Mammary epithelial cell (primary cell): ENCODE measurements at places on chromosomes 11 and 22.

DNA sequence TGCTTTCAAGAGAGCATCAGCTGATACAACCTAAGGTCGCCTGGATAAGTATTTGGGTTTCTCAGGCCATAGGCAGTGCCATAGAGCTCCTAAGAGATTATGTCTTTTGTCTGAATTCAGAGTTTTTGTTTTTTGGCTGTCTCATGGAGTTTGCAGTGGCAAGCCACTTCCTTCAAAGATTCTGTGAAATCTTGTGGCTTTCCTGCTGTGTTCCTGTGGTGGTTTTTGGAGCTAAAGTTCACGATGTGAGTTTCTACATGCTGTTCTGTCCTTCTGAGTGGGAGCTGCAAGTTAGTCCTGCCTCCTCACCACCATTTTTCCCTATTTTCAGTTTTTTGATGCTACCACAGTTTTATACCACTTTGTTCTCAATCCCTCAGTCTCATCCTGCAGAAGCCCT lies 111.4 kb downstream of the COMMD9 start:
- no peak for DNase-seq

GRCh38 chr11:32440916-32441315 lies 5.6 kb upstream of the WT1 start:
- DNase-seq: no peak

DNA sequence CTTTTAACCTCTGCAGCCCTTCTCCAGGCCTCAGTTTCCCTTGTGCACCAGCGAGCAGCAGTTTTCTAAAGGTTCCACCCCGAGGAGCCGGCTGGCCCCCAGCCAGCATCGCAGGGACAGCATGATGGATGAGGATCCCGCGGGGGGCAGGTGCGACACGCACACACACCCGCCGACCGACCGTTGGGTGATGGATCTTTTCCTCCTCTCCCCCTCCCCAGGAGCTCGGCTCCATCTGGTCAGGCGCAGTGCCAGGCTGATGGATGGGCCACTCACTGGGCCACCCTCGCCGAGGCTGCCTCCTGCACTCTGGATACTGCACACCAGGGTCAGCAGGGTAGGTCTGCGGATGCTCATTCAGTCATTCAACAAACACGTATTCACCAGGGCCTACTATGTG lies 12.8 kb upstream of the CABP7 start:
- no peak for DNase-seq

DNA sequence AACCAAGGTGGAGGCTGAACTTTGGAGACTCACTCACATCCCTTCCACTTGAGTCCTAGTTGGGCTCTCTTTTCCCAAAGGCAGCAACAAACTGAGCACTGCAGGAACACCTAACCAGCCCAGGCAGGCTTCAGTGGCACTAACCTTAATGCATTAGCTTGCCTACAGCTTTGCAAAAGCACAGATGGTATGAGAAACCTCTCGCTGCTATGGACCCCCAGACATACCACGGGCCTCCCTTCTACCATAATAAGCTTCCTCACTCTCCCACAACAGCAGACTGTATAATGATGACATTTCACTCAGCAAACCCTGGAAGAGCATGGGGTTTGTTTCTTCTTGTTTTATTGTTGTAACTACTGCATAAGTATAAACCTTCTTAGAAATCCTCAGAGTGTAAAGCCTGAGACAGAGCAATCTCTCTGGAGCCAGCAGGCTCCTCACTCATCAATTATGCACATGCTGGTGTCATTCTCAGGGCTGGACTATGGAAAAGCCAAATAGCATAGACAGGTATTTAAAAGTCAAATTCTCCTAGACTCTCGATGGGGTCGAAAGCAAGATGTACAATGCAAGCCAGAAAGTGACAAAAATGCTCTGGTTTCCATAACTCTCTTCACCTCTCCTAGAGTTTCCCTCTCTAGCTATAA lies 167.6 kb downstream of the NXPE2 start:
- no peak for DNase-seq

- no peak for DNase-seq
Measured at GRCh38 chr22:43331069-43331451, 12.1 kb downstream of the SCUBE1 start.

GRCh38 chr11:21185959-21186358 lies 516.6 kb downstream of the NELL1 start:
- no peak for DNase-seq

- no peak for DNase-seq
Measured at GRCh38 chr11:134862587-134863195, 450.6 kb upstream of the B3GAT1 start.

DNA sequence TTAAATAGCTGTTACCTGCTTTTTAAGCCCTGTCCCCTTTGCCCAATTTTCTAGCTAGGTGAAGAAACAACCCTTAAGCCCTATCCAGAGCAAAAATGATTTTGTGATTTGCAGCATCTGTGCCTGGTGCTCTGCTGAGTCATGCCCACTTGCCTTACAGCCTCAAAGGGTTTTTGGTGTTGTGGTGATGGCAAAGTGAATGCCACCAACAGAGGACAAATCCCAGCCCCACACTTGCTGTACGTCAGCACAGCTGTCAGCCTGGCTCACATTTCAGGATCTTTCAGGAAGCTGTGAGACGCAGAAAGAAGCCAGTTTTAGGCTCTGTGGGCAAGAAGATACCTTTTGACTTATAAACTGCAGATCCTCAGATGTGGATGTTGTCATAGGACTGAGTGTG lies 401.7 kb downstream of the TENM4 start:
- no peak for DNase-seq

- no peak for DNase-seq
Measured at GRCh38 chr22:44543362-44543761, 45.3 kb upstream of the RTL6 start.

- no peak for DNase-seq
Measured at GRCh38 chr22:21939461-21939913, 13.2 kb downstream of the PPM1F start.

- no peak for DNase-seq
Measured at GRCh38 chr22:46112405-46112804, 37.9 kb upstream of the PPARA start.

GRCh38 chr11:34899633-34900016 lies 16.6 kb downstream of the APIP start:
- DNase-seq: no peak

GRCh38 chr11:35145271-35145670 lies 6.3 kb downstream of the CD44 start:
- DNase-seq: no peak

DNA sequence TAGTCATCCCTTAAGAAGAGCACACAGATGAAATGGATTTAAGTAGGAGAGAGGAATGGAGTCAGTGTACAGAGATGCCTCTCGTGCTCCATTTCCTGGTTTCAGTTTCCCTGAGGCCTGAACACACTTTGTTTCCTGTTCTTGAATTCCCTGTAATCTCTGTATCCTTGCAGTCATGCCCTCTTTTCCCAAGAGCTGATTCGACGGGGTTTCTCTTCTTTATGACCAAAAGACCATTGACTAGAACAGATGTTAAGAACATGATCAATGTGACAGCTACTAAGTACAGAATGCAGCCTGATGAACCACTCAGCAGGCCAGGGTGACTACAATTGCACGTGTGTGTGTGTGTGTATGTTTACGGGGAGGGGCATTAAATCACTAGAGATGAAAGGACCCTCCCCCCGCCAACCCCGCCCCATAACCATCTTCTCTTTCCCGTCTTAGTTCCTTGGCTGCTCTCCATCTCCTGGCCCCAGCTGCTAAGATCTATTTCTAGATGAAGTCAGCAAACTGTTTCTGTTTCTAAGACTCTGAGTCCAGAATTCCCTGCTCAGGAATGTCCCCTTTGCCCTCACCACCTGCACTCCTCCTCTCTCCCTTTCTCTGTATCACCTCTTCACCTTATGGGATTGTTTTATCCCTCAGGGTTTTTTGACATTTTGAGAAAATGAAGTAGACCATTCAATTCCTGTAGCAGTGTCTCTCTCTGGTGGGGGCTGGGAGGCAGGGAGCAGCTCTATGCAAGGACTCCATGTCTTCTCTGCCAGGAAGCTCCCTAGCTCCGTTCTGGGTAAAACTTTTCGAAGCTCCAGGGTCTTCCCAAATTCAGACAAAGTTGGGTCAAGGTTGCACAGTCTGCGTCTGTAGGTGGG lies 26.0 kb downstream of the SLC22A6 start:
- no peak for DNase-seq
